ENCODE measurements at places on chromosomes 5 and 9. TPM values are rescaled to one million over a fixed set of nuclear protein-coding genes. Genes with fewer than 3 reads are reported as not detected.

MORN5 gene
- not detected for total RNA-seq

SOWAHA gene
- 0.44 TPM for total RNA-seq

DMGDH gene
- total RNA-seq, result 20.1 TPM

CDKN2B-AS1 gene
- total RNA-seq, result 0.90 TPM

RMRP gene
- total RNA-seq, result 1,964 TPM

TSSK1B gene
- 0.63 TPM for total RNA-seq
